ENCODE measurements at places on chromosomes 3 and 15.

DNA sequence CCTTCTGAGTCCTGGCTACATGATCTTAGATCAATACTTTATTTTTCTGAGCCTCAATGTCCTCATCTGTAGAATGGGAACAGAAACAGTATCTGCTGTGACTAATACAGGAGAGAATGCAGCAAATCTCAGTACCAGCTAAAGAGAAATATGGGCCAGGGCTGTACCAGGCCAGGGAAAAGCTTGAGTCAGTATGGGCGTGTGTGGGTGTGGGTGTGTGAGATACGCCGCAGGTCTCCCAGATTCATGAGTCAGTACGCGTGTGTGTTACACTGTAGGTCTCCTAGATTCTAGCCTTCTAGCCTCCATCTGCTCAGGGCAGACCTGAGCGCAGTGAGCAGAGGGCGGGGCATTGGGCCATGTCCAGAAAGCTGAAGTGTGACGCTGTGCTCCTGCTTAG lies 15.2 kb downstream of the GNAI2 start:
- DNase-seq = no peak

DNA sequence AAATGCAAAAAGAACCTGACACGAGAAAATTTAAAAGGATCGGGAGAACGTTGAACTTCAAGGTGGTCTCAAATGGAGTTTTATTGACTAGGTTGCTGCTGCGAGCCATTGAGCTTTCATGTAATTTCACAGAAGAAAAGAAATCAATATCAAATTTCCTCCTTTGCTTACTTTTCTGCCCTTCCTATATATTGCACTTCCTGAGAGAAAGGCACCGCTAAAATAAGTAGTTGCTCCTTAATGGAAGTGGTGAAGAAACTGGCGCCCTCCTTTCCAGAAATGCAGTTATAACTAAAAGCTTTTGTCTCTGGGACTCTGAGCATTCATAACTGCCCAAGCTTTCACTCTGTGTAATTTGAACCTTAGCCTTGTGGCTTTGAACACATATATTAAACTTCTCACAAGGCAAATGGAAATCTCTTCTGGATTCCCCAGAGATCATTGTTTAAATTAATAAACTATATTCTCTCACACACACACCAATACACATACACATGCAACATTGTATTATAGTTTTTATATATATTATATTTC lies 13.4 kb downstream of the EID1 start:
- DNase-seq = no peak

- no peak for DNase-seq
These were observed 3.4 kb upstream of the CTNNB1 start for GRCh38 chr3:41195946-41196345.

DNA sequence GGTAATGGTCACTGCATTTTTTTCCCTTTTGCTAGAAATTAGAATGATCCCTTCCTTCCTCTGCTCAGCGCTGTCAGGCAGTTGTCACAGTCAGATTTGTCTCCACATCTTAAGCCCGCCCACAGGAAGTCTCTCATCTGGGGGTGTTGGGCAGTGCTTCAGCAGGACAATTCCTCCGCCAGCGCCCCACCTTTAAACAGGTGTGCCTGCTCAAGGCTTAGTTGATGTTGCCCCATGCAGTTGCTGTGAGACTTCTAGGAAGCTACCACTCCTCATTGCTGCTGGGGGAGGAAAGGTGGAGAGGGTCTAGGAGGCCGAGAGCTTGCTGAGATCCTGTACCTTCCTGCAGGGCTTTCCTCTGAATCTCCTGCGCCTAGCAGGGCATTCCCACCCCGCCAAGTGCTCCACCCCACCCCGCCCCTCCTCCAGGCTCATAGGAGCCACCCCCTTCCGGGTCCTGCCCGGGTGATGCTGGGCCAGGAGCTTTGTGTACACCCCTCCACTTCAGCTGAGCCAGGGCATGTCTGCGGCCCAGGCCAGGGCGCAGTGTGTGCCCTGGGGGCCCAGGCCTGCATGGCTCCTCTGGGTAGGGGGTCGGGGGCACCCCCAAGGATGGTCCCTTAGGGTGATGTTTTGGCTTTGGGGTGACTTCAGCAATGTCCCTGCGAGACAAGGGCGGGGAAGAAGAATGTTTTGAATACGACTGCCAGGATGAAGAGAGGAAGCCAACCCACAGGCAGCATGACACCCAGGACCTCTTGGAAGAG lies 68.7 kb downstream of the TRAK1 start:
- DNase-seq = peak; percentile 46

DNA sequence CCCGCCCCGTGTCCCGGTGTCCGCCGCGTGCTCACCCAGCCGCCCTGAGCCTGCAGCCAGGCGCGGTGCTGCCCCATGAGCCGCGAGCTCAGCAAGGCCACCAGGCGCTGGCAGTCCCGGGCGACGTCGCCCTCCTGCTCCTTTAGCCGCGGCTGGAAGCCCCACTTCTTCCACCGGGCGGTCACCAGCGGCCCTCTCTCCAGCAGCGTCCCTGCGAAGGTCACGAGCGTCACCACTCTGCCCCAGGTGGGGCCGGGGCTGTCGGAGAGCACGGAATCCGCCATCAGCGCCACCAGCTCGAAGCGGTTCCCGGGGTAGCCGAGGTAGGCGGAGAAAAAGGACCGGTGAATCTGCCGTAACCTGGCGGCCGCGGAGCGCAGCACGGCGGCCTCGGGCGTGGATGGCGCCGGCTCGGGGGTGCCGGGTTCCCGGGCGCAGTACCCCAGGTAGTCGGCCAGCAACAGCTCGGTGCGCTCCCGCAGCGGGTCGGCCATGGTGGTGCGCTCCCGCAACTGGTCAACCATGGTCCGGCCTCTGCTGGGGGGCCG lies 298 bp downstream of the BCL2L10 start:
- DNase-seq = no peak

- no peak for DNase-seq
These were observed 21.9 kb downstream of the BHLHE40 start for GRCh38 chr3:5001135-5001534.

- DNase-seq = no peak
These were observed 1.2 kb upstream of the PLIN1 start for GRCh38 chr15:89680282-89680873.

DNA sequence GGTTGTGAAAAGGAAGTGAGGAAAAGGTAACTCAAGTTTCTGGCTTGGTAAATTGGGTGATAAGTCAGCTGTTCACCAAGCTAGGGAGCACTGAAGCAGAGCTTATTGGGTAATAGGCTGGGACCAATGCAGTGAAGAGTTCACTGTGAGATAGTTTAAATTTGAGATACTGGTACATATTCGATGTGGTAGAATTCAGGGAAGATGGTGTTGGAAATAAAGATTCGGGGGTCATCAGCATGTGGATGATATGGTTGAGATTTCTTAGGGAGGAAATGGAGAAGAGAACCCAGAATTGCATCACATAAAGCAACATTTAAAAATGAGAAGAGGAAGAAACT lies 16.9 kb downstream of the MME start:
- DNase-seq = no peak

GRCh38 chr3:197495059-197495455 lies 60.7 kb downstream of the BDH1 start:
- DNase-seq = no peak

DNA sequence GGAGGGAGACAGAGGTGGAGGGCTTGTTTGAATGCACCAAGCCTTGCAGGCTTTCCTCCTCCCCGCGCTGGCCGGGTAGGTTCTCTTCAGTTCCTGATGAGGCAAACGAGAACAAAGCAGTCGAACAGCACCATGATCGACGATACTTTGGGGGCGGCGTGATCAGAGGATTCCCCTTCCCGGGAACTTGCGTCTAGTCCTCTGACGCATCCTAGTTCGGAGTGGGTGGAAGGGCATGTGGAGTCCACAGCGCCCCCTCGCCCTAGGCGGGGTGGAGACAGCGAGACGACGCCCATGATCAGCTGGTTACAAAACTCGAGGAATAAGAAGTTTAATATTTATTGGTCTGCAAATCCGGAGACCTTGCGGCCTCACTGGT lies 452 bp upstream of the SV2B start:
- DNase-seq = peak; percentile 32

- no peak for DNase-seq
These were observed 60.0 kb upstream of the FLNB start for GRCh38 chr3:57948080-57948671.

GRCh38 chr15:30041868-30042267 lies 40.9 kb upstream of the GOLGA8J start:
- DNase-seq = no peak

- DNase-seq = no peak
These were observed 49.5 kb downstream of the NUP210 start for GRCh38 chr3:13370609-13371008.

DNA sequence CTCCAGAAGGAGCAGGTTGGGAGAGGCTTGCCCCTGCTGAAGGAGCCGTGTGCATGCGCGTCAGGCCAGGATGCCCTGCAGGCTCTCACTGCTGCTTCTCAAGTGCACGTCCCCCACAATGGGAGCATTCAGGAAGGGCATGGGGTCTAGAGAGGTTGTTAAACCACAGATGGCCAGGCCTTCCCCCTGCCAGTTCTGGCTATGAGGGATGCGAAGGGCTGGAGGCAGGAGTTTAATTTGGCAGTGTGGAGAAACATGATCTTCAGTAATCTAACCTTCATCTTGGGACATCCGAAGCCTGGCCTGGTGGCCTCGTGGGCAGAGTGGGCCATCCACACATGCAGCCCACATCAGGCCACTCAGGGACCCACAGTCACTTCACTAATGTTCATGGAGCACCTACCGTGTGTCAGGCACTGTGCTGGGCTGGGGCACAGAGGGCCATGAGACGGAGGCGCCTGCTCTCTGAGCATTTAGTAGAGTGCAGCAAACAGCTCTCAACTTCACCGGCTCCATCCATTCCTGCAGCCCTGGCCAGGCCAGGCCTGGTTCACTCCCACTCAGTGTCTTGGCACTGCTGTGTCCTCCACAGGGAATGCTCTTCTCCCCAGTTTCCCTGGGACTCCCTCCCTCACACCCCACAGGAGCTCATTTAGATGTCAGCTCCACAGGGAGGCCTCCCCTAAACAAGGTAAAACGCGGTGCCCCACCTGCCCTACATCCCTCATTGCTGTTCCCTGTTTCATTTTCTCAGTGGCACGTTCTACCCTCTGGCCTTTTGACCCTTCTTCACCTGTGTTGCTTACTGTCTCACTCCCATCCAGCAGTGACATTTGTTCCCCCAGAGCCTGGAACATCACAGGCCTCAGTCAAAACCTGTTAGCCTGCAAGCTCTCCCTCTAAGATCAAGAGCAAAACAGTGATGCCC lies 4.0 kb downstream of the CFAP100 start:
- no peak for DNase-seq

DNA sequence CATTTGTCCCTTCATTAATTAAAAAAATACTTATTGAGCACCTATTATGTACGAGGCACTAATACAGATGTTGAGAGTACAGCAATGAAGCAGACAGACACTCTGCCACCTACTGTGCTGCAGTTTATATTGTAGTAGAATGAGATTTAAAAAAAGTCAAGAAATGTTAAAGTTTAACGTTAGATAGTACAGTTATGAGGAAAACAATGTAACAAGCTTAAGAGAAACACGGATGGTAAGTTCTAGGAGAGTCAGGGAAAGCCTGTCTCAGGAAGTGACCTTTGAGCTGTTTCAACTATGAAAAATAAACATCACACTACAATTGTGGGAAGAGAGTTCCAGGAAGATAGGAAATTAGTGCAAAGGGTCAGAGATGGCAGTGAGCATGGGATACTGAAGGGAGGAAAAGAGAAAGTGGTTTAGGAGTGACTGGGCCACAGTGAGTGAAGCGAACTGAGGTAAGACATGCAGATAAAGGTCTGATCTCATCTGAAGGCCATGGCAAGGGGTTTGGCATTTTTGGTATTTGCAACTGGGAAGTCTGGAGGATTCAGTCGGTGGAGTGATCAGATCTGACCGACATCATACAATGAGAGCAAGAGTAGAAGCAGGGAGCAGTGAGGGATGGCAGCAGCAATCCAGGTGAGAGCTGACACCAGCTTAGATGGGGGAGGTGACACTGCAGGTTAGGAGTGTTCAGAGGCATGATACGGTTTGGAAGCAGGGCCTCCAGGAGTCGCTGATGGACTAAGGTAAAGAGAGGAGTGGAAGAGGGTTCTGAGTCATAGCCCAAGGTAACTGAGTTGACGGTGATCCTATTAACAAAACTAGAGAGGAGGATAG lies 28.5 kb downstream of the PLSCR4 start:
- DNase-seq = no peak

GRCh38 chr15:90839187-90840071 lies 29.0 kb upstream of the FURIN start:
- DNase-seq = no peak

DNA sequence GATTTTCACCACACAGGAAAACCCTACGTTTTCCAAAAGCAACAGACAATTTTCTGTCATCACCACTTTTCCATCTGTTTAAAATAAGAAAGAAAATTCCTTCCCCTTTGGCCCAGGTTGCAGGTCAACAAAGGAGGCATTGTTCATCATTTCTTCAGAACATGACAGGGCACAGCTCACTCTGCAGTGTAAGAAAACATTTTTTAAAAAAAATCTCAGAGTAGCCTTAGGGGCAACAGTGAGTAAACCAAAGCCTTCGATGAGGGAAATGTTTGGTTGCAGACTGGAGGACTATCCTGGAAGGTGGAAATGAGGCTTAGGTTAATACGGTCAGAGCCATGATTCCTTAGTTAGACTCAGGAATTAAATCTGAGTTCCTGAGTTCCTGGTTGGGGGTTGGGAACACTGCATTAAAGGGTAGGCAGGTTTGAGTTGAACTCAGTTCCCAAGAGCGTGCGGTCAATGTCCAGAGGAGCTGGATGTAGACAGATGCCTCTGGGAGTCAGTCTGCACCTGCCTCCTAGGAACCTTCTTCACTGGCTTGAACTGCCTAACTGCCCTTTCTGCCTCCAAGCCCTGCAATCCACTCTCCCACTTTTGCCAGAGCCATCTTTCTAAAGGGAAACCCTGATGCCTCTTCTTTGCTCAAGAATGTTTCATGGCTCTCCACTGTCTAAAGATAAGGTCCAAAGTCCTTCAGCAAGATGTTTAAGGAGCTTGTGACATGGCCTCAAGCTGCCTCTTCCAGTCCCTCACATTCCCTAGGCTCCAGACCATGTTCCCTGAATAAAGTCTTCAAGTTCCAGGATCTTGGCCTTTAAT lies 3.3 kb upstream of the HES1 start:
- DNase-seq = no peak

DNA sequence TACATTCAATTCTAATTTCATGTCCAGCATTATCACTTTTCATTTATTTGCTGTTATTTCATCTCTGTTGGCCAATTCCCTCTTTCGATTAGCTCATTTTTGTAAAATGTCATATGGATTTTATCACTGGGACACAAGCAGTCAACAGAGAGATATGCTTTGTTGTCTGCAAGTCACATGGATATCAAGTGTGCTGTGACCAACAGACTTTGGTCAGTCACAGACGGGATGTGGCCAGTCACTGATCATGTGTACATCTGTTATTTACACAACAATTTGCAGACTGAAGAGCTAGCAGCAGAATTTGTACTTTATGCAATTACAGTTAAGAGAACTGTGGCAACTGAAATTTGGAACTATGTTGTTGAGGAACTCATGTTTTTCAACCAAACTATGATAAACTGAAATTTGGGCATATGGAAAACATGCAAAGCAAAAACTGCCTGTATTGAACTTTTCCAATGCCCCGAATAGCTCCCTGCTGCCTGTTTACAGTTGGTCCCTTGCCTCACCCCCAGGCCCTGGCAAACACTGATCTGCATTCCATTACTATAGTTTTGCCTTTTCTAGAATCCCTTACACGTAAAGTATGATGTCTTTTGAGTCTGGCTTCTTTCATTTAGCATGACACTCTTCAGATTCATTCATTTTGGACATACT lies 104.4 kb downstream of the RPL22L1 start:
- no peak for DNase-seq

GRCh38 chr3:22239011-22239410 lies 488.0 kb upstream of the ZNF385D start:
- DNase-seq = no peak

All from 8988T (cell line).